Activated CD4-positive, alpha-beta T cell treated with anti-CD3 and anti-CD28 coated beads, Interleukin-2, amount 10 ng/mL, durations not matched to agents 24 days and 14 days (primary cell): ENCODE measurements at places on chromosomes 12 and 14. TPM values are rescaled to one million over a fixed set of nuclear protein-coding genes. Genes with fewer than 3 reads are reported as not detected.

DNA sequence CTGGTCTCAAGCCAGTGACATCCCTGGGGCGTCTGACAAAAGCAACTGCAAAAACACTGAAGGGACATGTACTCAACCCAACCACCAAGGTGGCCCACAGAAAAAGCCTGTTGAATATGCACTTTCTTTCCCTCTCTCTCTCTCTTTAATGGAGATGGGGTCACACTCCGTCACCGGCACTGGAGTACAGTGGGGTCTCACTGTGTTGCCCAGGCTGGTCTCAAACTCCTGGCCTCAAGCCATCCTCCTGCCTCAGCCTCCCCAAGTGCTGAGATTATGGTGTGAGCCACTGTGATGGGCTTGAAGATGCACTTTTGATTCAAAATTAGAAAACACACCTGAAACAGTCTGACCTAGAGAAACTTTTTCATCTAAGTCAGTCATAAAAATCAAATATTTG, 7.2 kb upstream of the CD27 start:
- no peak for DNase-seq

- DNase-seq, result no peak
These were observed 1053.3 kb downstream of the VRK1 start for GRCh38 chr14:97850466-97850865.

GRCh38 chr12:67601126-67601525, 47.4 kb upstream of the DYRK2 start:
- no peak for DNase-seq

- peak; percentile 31 for DNase-seq
These were observed 6.5 kb downstream of the TMBIM4 start for GRCh38 chr12:66163289-66163688.

DNA sequence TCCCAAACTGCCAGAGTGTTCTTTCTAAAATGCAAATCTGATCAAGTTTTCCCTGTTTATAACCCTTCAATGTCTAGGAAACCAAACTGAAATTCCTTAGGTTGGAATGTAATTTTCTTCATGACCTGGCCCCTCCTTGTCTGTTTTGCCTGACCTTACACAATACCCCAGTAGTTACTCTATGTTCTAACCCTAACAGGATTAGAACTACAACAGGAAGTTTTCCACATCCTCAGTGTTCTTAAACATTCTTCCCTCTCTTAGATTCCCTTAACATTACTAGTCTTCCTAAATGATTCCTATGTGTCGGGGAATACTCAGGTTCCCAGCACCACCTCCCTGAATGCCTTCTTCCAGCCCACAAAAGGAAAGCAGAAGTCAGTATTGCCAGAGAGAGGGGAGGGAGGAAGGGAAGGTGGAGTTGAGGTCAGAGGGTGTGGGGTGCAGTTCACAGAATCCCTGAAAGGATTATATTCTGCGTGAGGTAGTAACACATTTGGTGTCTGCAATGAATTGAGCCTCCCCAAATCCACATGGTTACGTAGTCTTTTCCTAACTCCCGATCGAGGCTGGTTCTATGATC, 72.6 kb downstream of the BBS10 start:
- no peak for DNase-seq

M6PR gene
- 160 and 167 TPM in 2 replicates for total RNA-seq

- no peak for DNase-seq
These were observed 144.0 kb downstream of the ADAMTS20 start for GRCh38 chr12:43407816-43408645.

- no peak for DNase-seq
These were observed 201.1 kb upstream of the LRIG3 start for GRCh38 chr12:59121451-59121850.

- DNase-seq, result no peak
These were observed 582.6 kb upstream of the ATP2B1 start for GRCh38 chr12:90290980-90291975.

GRCh38 chr12:2834581-2835491, at the start of gene NRIP2:
Gene NRIP2, minus strand, starts transcription at chr12:2835035. Its CDS starts 52 bp downstream, at chr12:2834983.
- DNase-seq, result no peak
